ENCODE measurements at places on chromosomes 6 and 20.

DNA sequence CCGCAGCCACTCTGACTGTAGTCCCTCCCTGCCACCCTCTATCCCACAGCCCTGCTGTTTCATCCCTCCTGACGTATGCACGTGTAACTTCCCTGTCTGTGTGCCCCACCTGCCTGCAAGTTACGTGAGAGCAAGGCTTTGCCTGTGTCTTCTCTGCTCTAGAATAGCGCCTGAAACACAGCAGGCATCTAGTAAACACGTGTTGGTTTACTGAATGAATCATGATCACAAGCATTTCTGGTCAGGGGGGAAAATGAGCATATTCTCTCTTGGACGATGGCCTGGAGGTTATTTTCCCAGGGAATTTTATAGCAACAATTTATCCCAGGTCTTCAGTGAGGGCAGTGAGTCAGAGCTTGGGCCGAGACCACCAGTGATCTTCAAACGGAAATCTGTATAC, 38.3 kb downstream of the PSMG4 start:
- DNase-seq = no peak

GRCh38 chr6:32244946-32245398, 21.1 kb upstream of the NOTCH4 start:
- peak; percentile 86 for DNase-seq

DNA sequence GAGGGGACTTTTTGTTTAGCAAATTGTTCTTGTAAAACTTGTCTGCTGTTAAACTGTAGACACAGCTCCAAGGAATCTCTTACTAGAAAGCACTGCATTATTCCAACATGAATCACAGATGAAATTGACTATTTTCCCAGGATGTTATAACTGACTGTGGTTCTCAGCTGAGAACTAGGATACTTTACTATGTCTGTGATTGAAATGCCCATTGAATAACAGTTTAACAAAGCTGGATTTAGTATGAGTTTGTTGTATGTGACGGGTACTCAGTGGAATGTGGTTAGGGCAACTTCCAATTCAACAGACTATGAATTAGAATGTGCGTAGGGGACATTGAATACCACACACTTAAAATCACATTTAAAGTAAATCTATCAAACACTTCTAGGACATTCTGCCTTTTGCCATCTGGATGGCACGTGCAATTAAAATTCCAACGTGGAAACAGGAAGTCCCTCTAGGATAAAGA, 193.4 kb upstream of the PREP start:
- no peak for DNase-seq

DNA sequence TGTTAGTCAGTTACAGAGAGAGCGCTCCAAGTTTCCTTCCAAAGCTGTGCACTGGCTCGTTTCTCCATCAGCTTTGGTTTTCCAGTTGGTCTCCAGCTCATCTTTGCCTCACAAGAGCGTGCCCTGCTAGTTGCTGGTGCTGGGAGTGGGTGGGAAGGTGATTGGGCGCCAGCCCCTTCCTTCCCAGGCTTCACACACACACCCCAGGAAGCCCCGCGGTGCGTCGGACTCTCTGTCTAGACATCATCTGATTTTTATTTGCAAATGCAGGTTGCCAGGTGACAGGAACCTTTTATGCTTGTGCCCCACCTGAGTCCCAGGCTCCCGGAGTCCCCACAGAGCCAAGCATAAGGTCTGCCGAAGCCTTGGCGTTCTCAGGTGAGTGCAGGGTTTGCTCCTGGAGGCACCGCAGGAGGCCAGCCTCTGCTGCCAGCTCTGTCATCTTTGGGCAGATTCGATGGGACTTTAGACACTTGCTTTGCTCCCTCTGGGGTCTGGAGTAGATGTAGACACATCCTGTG, 7.1 kb downstream of the IRF4 start:
- no peak for DNase-seq

- no peak for DNase-seq
Measured at GRCh38 chr6:136591617-136592016, 41.4 kb upstream of the MAP7 start.

DNA sequence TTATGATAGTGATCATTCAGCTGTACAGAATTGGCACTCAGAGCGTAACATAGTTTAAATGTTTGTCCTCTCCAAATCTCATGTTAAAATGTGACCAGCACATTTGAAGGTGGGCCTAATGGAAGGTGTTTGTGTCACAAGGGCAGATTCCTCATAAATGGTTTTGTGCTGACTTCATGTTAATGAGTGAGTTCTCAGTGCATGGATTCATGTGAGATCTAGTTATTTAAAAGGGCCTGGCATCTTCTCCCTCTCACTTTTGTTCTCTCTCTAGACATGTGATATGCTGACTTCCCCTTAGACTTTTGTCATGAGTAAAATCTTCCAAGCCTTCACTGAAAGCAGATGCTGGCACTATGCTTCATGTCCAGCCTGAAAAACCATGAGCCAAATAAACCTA, 452.4 kb upstream of the PTCHD4 start:
- no peak for DNase-seq

DNA sequence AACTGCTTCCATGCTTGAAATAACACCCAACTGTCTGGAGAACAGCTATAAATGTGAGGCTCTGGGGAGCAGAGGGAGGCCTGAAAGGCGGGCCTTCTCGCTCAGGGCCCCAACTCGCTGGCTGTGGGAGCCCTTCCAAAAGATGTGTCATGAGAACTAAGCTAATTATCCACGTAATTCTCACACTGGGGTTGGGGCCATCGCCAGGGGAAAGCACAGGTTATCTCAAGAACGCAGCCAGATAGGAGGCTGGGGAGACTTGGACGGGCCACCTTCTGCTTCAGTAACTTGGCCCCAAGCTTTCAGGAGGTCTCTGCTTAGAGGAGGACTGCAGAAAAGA, 1.6 kb downstream of the PXDC1 start:
- no peak for DNase-seq

DNA sequence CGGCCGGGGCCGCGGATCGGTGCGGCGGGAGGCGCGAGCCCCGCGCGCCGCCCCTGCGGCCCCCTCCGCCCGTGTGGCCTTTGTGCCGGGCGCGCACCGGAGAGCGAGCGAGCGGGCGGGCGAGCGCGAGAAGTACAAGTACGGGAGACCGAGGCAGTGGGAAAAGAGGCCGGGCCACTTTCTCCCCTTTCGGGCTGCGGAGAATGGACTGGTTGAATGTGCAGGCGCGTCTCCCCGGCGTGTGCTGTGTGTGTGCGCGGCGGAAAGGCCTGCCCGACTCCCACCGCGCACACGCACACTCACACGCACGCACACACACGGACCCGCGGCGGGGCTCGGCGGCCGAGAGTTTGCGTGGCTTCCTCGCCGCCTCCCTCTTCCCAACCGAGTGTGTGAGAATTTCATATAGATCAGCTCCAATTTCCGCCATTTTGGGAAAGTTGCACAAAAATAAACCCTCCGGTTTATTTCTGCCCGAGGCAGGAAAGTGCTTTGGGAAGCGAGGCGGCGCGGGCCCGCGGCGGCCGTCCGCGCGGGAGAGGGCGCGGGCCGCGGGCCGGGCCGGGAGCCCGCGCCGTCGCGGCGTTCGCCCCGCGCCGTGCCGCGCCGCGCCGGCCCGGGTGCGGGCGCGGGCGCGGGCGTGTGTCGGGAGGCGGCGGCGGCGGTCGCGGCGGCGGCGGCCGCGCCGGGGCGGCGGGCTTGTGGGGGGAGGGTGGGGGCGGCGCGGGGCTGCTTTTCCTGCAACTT, 1.1 kb downstream of the L3MBTL3 start:
- peak; percentile 40 for DNase-seq

DNA sequence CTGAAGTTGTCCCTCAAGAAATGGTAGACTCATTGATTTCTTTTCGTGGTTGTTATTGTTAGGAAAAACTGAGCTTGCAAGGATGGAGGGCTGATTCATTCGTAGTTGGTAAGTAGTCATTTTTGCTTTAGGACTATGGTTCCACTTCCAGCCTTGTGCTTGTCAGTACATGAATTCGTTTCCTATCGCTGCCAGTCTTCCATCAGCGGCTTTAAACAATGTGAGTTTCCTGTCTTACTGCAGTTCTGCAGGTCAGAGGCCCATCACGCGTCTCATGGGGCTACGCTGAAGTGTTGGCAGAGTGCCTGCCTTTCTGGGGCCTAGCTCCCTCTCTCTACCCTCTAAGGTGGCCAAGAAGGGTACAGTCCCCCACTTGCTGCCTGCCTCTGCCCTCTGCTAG, 11.4 kb upstream of the MDFI start:
- DNase-seq = no peak

DNA sequence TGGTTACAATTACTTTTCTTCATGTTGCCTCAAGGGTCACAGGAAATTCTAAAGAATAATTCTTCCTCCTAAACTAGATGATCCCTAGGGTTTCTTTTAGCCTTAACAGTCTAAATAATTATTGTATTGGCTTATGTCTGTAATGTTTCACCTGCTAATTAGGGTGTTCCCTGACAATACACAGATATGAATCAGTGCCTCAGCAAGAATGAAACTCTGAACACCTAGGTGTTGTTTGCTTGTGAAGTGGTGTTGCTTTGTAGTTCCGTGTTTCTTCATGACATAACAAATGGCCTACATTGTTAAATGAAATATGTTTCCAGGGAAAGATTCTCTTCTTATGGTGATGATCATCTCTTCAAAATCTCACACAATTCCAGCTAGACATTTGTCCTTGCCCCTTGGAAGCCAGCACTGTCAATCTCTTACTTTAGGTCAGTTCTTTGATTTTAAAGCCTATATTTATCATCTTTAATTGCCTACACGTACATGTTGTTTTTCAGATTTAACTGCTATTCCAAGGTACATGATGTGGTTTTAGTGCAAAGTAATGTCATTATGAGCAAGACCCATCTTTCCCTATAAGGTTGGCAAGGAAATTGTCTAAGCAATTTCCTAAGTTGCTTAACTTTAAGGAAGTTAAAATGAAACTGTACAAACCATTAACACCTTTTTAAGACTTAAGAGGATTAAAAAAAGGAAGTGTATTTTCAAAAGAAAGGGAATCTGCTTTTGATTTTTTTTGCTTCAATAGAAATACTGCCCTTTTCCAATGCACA, 111.9 kb downstream of the TBC1D7 start:
- DNase-seq = no peak

GRCh38 chr6:2376429-2377355, 131.3 kb upstream of the GMDS start:
- DNase-seq = peak; percentile 47

GRCh38 chr6:358432-358831, 33.1 kb upstream of the IRF4 start:
- no peak for DNase-seq

DNA sequence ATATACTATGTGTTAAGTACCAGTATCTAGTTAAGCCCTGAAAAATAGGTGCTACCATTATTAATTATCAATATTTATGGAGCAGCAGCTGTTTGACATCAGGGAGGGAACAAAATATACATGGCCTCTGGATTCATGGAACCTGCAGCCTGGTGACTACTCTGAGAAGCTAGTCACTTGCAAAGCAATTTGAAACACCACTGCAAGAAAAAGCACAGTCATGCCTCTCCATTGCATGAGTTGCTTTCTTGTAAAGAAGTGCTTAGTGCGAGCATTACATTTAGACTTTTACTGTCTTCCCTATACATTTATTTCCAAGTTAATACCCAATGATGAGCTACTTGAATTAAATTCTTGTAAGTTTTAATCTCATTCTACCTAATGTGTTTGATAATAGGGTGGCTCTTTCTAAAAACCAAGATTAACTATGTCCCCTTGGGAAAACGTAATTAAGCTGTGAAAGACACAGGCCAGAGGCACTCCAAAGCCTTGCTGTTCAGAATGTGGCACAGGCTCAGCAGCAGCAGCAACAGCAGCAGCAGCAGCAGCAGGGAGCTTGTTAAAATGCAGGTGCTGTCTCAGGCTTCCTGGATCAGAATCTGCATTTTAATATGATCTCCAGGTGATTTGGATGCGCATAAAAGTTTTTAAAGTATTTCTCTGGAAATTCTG, 83.6 kb downstream of the PFDN4 start:
- peak; percentile 28 for DNase-seq

DNA sequence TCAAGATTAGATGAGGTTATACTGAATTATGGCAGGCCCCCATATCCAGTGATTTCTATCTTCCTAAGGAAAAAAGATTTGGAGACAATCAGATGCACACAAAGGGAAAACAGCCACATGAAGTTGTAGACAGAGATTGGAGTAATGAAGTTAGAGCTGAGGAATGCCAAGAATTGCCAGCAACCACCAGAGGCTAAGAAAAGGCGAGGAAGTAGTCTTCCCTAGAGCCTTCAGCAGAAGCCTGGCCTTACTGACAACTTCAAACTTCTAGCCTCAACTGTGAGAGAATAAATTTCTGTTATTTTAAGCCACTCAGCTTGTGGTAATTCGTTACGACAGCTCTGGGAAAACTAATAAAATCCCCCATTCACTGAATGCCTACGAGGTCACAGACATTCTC, 473.9 kb downstream of the COL12A1 start:
- DNase-seq = no peak

DNA sequence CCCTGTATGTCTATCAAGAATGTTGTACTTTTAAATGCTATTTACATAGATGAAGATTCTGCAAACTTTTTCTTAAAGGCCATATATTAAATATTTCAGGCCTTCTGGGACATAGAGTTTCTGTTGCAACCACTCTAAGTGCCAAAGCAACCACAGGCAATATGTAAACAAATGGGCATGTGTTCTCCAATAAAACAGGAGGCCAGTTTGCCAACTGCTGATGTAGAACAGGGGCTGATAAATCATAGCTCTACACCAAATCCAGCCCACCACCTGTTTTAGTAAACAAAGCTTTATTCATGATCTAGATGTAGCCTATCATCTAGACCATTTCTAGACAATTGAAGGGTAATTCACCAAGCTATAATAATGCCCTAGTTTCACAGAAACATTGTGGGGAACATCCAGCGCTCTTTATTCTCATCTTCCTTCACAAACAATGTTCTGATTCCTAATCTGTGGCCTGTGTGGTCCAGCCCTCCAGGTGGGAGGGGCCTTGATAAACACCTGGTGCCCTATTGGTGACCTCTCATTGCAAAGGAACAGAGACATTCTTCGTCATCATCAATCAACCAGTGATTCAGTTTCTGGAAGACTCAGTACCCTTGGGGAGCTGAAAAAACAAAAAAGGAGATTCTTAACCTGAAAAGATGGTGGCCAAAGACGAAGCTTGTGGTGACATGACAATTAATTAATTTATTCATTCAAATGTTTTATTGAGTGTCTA, 80.2 kb downstream of the PREP start:
- no peak for DNase-seq

DNA sequence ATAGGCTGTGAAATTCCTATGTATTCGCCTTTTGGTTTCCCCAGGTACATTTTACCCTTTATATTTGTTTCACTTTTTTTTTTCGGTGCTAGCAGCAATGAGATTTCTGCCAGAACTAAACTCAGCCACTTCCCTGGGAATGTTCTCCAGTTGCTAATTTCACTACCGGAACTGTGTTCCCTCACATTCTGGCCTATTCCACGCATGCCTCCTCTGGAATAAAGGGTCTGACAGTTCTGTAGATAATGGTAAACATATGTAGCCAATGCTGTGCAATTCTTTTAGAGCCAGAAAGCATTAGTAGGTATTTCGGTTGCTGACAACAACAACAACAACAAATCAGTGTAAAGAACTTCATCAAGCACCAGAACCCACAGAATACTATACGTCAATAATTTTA, 96.1 kb upstream of the TBX18 start:
- no peak for DNase-seq

DNA sequence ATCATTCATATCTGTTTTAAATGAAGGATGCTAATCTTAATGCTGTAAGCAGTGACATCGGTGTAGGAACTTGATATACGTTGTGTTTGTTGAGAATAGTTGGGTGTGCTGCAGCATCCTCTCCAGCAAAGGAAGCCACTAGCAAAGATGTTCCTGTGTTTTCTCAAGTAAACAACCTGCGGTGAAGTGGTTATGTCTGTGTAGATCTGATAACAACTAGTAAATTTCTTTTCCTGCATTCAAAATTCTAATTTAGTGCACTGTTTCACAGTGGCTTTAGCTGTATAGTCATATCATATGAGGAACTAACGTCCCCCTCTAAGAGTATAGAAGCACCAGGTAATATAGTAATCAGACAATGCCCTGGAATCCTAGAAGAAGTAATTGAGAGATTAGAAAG, 38.7 kb downstream of the NCOA7 start:
- DNase-seq = no peak
